ENCODE measurements at places on chromosomes 16 and 17.
A peak's percentile ranks its signal among the peaks of the same experiment; 100 is the strongest.

DNA sequence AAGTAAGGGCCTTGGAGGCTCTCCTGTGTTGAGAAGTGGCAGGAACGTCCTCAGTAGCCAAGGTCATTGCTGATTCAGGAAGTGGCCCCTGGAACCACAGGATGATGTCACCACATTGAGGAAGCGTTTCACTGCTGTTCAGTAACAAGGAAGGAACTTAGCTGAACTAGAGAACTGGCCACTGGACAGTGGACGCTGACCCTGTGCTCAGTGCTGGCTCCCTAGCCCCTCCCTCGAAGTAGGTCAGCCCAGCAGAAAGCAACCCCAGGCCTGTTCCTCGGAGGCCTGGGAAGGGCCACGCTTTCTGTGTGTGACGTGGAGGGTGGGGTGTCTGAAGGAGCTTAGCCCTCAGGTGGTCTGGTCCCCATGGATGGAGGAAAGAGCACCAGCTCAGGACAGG is 58.3 kb downstream of the B9D1 start:
- DNase-seq = no peak

DNA sequence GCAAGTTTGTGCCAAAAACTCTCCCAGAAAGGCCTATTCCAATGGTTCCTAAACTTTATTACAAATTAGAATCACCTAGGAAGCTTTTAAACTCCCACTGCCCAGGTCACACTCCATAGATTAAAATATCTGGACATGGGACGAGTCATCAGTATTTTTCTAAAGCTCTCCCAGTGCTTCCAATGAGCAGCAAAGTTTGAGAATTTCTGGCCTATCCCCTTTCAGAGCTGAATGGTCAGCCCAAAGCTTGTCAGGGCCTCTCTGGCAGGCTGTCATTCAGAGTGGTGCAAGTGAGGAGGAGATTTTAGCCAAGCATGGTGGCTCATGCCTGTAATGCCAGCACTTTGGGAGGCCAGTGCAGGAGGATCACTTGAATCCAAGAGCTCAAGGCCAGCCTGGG is 2.4 kb downstream of the BCL6B start:
- DNase-seq = no peak

GRCh38 chr17:38725066-38725465 is 5.1 kb upstream of the CISD3 start:
- no peak for DNase-seq

DNA sequence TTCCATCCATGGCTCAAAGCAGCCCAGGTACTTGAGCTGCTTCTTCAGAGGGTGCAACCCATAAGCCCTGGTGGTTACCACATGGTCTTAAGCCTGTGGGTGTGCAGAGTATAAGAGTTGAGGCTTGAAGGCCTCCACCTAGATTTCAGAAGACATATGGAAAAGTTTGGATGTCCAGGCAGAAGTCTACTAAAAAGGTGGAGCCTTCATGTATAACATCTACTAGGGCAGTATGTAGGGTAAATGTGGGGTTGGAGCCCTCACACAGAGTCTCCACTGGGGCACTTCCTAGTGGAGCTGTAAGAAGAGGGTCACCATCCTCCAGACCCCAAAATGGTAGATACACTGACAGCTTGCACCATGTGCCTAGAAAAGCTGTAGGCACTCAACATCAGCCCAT is 120.9 kb downstream of the HS3ST3A1 start:
- DNase-seq = no peak

- DNase-seq = no peak
Observed at GRCh38 chr17:32634167-32634566, 147.4 kb downstream of the CDK5R1 start.

DNA sequence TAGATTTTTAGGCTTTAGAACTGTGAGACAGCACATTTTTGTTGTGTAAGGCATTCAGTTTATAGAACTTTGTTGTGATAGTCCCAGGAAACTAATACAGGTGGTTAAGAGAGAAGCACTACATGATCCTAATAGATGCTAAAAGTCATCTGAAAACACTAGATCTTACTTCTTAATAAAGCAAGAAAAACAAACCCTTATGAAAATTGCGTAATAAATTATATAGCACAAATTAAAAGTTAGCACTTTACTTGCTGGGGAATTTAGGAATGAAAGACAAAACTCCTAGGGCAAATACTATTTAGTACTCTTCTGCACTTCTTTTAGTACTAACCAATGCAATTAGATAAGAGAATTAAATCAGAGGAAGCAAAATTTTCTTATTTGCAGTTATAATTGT is 163.3 kb upstream of the SHISA6 start:
- no peak for DNase-seq

DNA sequence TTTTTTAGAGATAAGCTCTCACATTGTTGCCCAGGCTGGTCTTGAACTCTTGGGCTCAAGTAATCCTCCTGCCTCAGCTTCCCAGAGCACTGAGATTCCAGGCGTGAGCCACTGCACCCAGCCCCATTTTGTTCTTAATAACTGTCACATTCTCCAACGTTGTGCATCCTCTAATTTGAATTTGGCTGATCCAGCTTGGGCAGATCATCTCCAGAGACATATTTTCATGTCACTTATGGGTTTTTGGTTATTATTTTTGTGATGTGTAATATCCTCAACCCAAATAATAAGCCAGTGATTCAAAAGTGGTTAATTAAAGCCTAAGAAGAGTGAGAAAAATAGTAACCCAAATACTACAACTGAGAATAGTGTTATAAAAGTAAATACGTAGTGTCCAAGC is 16.2 kb upstream of the COL1A1 start:
- no peak for DNase-seq

GRCh38 chr17:77494664-77495435 is 354.1 kb downstream of the SEC14L1 start:
- peak; percentile 66 for DNase-seq

Data from activated T-helper 9 cell treated with anti-CD3 and anti-CD28 coated beads, Interleukin-2, amount 50 U/mL, for 16 hours (primary cell).